ENCODE measurements at places on chromosomes 12 and 14. TPM values are rescaled to one million over a fixed set of nuclear protein-coding genes. Genes with fewer than 3 reads are reported as not detected.

GRCh38 chr12:65162609-65163008, 6.8 kb upstream of the LEMD3 start:
- no peak overlapping the region for H3K4me3 ChIP-seq
- H3K27ac ChIP-seq: no peak overlapping the region
- H3K27me3 ChIP-seq: peaks cover 41% of the 10 kb centered on the region
- DNase-seq: no peak

GRCh38 chr14:81523616-81524015, 10.0 kb downstream of the SEL1L start:
- no peak overlapping the region for H3K4me3 ChIP-seq
- peaks cover 27% of the 10 kb centered on the region for H3K4me1 ChIP-seq
- no peak for DNase-seq
- no peaks in the 10 kb centered on the region for H3K27me3 ChIP-seq
- peaks cover 46% of the 10 kb centered on the region for H3K36me3 ChIP-seq

The IL25 gene
- not detected for total RNA-seq

The NPAS3 gene
- 2.5 TPM for total RNA-seq

Measured in left ventricle myocardium inferior (tissue), 1 donor.